D721Med (cell line): ENCODE measurements at places on chromosomes 7 and 10.

- no peak for DNase-seq
Measured at GRCh38 chr10:70673043-70673928, 980 bp downstream of the ADAMTS14 start.

- DNase-seq: no peak
Measured at GRCh38 chr7:123995617-123996326, 37.1 kb downstream of the TMEM229A start.

GRCh38 chr10:17836942-17837341 lies 27.8 kb downstream of the MRC1 start:
- no peak for DNase-seq

DNA sequence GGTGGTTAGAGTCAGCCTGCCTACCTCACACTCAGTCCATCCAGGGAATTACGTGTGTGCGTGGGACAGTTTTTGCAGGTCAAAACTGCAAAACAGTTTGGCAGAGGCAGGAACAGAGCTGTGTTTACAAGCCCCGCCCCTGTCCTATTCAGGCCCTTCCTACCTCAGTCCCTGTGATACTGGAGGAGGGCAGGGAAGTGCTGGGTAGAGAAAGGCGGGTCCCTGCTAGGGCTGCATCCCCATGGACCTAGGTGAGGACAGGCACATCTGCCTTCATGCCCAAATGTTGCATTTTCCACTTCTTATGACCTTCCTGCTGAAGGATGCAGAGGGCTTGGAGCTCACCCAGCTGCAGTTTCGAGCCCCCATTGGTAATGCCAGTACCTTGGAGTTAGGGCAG lies 25.1 kb downstream of the SBDS start:
- DNase-seq: no peak

DNA sequence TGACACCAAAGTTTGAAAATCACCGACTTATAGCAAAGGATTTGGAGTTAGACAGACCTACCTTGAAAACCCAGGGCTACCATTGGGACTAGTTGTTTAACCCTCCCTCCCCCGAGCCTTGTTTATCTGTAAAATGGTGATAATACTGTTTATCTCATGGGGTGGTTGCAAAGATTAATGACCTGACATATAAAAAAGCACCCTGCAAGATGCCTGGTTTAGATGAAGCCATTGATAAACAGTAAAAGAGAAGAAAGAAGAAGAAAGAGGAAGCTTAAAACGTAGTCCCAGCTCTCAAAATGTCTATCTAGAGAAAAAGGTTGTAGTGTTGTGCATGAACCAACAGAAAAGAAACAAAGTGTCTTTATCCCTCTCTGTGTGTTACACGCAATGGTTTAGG lies 145.7 kb downstream of the FGFR2 start:
- DNase-seq: no peak

DNA sequence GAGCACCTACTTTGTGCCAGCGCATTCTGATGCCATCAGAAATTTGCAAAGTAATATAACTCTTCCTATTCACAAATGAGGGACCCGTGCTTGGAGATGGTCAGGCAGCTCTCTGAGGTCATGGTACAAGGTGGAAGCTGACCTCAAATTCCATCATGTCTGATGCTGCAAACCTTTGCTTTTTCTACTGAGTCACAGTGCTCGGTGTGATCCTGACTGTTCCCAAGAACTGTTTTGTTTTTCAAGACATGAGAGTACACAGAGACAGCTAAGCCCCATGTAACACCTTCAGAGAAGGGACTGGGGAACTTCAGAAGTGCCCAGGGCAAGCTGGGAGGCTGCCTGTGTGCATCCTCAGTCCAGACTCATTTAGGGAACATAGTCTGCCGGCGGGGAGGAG lies 111.3 kb downstream of the FRMD4A start:
- no peak for DNase-seq

DNA sequence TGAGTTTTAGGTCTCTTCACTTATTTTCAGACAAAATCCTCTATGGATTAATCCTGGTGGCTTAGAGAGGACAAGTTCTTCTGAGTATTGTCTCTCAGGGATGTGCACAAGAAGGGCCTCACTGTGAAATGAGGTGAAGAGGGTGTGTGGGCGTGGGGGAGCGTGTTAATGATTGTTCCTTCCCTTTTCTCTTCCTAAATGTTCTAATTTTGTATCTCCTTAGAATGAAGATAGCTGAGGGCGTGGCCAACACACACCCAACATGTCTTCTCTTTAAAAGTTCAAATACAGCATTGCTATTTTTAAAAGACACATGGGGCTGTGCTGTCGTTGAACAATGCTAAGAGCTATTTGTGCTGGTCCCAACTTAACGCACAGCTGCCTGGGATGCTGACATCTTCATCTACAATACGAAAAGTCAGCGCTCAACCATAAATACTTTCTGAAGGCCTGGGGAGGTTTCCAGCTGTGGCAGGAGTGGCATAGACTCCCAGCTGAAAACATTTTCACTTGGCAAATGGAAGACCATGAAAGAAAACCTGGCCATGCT lies 135.9 kb downstream of the JCAD start:
- no peak for DNase-seq

DNA sequence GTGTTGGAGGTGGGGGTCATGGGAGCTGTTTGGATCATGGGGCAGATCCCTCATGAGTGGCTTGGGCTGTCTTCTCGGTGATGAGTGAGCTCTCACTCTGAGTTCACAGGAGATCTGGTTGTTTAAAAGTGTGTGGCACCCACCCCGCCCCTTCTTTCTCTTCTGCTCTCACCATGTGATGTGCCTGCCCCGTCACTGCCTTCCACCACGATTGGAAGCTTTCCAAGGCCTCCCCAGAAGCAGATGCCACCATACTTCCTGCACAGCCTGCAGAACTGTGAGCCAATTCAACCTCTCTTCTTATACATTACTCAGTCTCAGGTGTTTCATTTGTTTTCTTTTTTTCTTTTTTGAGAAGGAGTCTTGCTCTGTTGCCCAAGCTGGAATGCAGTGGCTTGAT lies 170.0 kb downstream of the PTPN20 start:
- DNase-seq: no peak

- DNase-seq: no peak
Measured at GRCh38 chr10:98664329-98665042, 217.8 kb upstream of the HPS1 start.

DNA sequence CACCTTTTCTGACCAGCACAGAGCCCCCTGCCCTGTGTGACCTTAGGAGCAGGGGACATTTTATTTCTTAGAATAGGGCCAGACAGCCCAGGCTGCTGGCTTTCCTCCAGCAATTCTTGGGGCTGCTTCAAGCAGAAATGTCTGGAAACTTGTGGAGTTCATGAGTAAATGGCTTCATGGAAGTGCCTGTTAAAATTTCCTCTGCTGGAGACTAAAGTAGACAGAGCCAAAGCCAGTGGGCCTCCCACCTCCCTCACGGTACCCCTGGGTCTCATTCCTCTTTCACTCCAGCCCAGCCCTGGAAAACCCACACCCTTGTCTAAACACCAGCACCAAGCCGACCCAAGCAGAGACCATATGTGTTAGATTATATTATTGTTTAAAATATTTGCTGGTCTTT lies 505.5 kb upstream of the ZMIZ1 start:
- no peak for DNase-seq

DNA sequence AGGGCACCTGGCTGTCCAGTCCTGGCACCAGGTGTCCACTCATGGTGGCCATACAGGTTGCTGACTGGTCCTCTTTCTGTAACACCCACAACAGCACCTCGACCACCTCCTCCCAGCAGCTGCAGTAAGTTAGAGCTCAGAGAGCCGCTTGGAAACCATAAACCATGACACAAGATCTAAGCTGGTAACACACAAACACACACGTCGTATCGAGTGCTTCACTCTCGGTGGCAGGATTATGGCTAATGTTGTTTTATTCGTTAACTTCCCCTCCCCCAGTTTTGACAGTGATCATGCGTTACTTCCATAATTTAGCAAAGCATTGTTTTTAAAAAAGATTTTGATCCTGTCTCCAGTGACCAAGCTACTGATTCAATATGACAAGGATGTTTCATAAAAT lies 59.7 kb downstream of the CAMK2B start:
- no peak for DNase-seq

DNA sequence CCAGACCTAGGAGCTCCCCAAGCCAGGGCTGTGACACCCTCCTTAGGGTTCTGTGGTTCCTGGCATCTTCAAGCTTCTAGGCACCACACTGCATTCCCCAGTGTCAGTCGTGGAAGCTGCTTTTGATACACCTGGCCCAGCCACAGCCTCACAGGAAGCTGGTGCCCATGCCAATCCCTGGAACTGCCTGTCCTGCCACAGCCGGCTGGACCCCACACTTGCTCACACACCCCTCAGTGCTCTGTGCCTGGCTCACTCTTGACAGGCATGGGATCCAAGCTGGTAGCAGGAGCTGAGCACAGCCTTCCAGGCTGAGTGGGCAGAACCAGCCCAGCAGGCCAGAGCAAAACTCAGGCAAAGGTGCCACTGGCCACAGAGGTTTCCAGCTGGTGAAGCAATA lies 21.8 kb downstream of the LRRC72 start:
- DNase-seq: no peak

DNA sequence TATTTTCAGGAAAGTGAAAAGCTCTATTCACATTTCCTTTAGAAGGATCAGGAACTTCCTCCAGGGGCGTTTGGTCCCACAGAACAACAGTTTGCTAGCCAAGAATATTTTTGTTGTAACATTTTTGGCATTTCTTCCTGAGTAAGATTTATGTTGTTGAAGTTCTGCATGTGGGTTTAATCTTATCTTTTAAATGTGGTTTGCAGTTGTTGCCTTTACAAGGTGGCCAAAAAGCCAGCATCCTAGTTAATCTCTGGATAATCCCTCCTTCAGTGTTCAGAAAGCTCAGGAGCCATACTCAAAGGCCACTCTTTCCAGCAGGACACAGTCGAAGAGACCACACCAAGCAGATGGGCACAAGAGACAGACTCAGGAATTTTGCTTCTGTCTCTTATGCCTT lies 30.0 kb downstream of the SLC26A4 start:
- no peak for DNase-seq

GRCh38 chr7:139568813-139569490 lies 45.5 kb downstream of the CLEC2L start:
- no peak for DNase-seq
